CD4-positive, alpha-beta T cell treated with Interleukin-10 for 1 hour (primary cell): ENCODE measurements at places on chromosomes 7 and 10.

DNA sequence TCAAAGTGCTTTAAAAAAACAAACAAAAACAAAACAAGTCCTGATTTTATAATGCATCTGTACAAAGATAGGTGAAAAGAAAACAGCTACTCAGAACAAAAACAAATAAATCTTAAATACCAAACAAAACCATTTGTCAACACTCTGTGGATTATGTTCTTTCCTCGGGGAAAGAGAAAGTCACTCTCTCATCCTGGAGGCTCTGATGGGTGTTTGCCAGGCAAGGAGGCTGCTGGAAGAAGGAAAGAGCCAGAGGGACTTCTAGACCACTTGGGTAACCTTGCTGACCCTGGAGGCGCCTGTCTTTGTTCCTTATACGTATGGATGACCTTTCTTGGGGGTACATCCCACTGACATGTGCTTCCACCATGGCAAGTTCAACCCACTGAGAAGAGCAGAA is 92.8 kb downstream of the ZRANB1 start:
- DNase-seq = no peak

DNA sequence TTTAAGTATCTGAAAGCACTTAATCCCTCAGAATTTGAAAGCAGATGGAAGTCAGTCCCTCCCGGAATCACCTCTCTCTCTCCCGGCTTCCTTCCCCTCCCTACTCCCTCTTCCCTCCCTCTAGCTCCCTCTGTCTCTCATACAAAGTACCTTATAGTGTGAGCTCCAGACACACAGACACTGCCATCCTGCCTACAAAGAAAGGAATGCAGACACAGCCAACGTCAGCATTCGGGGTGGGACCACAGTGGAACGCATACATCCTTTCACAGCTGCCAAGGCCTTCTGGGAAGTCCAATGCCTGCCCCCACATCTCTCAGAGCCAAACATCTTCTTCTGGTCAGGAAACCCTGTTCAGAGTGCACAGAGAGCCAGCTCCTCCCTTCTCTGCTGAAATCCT is 9.3 kb downstream of the NOD1 start:
- no peak for DNase-seq

- DNase-seq = no peak
Observed at GRCh38 chr7:148929176-148929575, 45.1 kb upstream of the EZH2 start.

DNA sequence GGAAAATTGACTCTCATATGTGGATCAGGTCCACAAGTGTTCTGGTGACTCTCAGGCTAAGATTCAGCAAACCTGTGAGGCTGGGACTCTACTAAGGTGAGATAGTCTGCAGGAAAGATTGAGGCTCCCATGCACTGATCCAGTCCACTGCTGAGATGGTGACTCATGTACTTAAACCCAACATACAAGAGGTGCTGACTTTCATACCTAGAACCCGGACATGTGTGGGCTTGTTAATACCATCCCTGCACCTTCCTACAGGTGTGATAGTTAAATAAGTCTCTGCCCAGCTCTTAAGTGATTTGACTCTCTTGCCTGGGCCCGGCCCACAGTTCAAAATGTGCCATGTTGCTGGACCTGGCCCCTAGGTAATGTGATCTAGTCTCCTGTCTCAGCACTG is 27.1 kb upstream of the ZNF107 start:
- no peak for DNase-seq

- DNase-seq = no peak
Observed at GRCh38 chr10:94002156-94002555, 8.4 kb downstream of the PLCE1 start.

DNA sequence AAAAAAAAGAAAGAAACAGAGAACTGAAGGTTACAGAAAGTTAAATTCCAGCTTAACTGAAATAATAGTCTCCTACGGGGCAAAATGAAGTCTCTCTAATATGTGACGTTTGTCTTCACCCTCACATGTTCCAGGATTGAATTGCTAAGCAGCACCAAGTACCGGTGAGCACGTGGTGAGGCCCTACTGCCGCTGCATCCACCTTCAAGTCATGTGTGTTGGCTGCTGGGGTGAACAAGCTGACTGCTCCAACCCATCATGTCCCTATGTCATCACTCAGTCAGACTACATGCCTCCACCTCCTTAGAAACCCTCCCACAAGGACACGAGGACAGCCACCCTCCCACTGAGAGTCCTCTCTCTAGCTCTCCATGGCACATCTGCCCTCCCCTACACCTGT is 35.4 kb upstream of the NPFFR1 start:
- no peak for DNase-seq

- DNase-seq = no peak
Observed at GRCh38 chr10:75632805-75633462, 201.5 kb downstream of the LRMDA start.
